ENCODE measurements at places on chromosomes 3 and 15. TPM values are rescaled to one million over a fixed set of nuclear protein-coding genes. Genes with fewer than 3 reads are reported as not detected.

The DBR1 gene
- 5.8 TPM for polyA plus RNA-seq

The IGSF11 gene
- 2.7 TPM for polyA plus RNA-seq

The KLHL40 gene
- 0.29 TPM for polyA plus RNA-seq

The ATP13A4 gene
- polyA plus RNA-seq = 0.07 TPM

The GASK1A gene
- 1.5 TPM for polyA plus RNA-seq

The COL6A5 gene
- not detected for polyA plus RNA-seq

The SLC28A1 gene
- polyA plus RNA-seq = 0.32 TPM

The MUSTN1 gene
- 152 TPM for polyA plus RNA-seq

The BLM gene
- 17.3 TPM for polyA plus RNA-seq

The CD200 gene
- 4.0 TPM for polyA plus RNA-seq

The TMC3 gene
- 0.02 TPM for polyA plus RNA-seq

The FETUB gene
- polyA plus RNA-seq = 0.07 TPM

The GCSAM gene
- not detected for polyA plus RNA-seq

The C3orf52 gene
- 0.48 TPM for polyA plus RNA-seq

The RBPMS2 gene
- polyA plus RNA-seq = 392 TPM

The MASP1 gene
- 21.2 TPM for polyA plus RNA-seq

The EDEM1 gene
- 3.6 TPM for polyA plus RNA-seq

The SEMA6D gene
- polyA plus RNA-seq = 6.5 TPM

The SLC6A1 gene
- 3.0 TPM for polyA plus RNA-seq

The KBTBD8 gene
- 2.0 TPM for polyA plus RNA-seq

The WHAMM gene
- polyA plus RNA-seq = 3.2 TPM

The GOLGA8G gene
- polyA plus RNA-seq = not detected

The CTDSPL gene
- 13.6 TPM for polyA plus RNA-seq

The FOXL2 gene
- polyA plus RNA-seq = not detected

The TGFBR2 gene
- 77.7 TPM for polyA plus RNA-seq

The PLA2G4D gene
- not detected for polyA plus RNA-seq

The GATM gene
- polyA plus RNA-seq = 12.9 TPM

The RPN1 gene
- polyA plus RNA-seq = 96.5 TPM

The FOXB1 gene
- not detected for polyA plus RNA-seq

The SPINK8 gene
- polyA plus RNA-seq = not detected

The TTLL13 gene
- polyA plus RNA-seq = 0.72 TPM

The SLC2A2 gene
- not detected for polyA plus RNA-seq

The CATSPER2 gene
- polyA plus RNA-seq = 2.5 TPM

The ALG3 gene
- 19.3 TPM for polyA plus RNA-seq

The TSPAN3 gene
- polyA plus RNA-seq = 129 TPM

The NMB gene
- 6.9 TPM for polyA plus RNA-seq

The KLF15 gene
- 36.2 TPM for polyA plus RNA-seq

The GPR149 gene
- not detected for polyA plus RNA-seq

The THOC7 gene
- 109 TPM for polyA plus RNA-seq

All from right cardiac atrium (tissue), 5 donors.